ENCODE measurements at places on chromosomes 1 and 21.

DNA sequence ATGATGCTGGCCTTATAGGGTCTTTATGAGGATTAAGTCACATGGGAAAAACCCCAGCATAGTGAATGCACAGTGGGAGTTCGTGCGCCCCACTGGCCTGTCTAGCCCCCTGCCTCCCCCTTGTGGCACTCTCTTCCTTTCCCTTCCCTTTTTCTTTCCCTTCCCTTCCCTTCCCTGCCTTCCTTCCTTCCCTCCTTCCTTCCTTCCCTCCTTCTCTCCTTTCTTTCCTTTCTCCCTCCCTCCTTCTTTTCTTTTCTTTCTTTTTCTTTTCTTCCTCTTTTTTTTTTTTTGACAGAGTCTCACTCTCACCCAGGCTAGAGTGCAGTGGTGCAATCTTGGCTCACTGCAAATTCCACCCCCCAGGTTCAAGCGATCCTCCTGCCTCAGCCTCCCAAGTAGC is 38.6 kb downstream of the HTR6 start:
- no peak for DNase-seq

- DNase-seq, result no peak
These were observed 177.2 kb downstream of the SMYD3 start for GRCh38 chr1:246329900-246330299.

DNA sequence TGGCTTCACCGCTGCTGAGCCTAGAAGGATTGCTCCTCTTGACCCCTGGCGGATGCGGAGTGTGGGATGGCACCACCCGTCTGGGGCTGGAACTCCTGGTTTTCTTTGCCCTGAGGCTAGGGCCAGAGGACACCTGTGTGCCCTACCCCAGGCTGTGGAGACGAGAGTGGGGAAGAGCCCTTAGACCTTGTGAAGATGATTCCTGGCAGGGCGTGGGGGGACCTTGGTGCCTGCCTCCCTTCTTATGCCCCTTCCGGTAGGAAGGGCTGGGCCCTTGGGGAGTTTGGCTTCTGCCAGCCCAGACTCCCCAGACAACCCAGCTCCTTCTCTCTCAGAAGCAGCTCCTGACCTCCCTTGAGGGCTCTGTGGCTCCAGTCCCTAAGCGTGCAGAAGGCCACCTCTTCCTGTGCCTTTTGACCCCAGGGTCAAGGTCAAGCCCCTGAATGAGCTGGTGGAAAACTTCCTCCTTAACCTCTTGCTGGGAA is 891 bp downstream of the RPS6KA1 start:
- DNase-seq, result no peak

GRCh38 chr21:41562101-41563000 is 54.4 kb upstream of the TMPRSS2 start:
- no peak for DNase-seq

DNA sequence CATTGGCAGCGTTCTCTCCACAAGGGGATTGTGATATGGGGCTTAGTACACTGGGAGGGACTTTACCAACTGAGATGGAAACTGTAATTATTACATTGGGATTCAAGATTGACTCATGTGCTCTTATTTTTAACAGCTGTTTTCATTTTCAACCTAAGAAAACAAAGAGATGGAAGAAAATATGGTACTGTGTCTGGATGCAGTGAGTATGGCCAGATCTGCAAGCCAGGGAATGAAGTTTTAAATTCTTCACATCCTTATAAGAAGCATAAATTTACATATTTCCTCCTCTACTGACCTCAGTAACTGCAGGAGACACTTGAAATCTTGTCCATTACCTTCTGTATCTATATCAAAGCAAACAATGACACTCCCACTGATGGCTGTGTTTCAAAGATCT is 81.5 kb upstream of the EDEM3 start:
- DNase-seq, result no peak

DNA sequence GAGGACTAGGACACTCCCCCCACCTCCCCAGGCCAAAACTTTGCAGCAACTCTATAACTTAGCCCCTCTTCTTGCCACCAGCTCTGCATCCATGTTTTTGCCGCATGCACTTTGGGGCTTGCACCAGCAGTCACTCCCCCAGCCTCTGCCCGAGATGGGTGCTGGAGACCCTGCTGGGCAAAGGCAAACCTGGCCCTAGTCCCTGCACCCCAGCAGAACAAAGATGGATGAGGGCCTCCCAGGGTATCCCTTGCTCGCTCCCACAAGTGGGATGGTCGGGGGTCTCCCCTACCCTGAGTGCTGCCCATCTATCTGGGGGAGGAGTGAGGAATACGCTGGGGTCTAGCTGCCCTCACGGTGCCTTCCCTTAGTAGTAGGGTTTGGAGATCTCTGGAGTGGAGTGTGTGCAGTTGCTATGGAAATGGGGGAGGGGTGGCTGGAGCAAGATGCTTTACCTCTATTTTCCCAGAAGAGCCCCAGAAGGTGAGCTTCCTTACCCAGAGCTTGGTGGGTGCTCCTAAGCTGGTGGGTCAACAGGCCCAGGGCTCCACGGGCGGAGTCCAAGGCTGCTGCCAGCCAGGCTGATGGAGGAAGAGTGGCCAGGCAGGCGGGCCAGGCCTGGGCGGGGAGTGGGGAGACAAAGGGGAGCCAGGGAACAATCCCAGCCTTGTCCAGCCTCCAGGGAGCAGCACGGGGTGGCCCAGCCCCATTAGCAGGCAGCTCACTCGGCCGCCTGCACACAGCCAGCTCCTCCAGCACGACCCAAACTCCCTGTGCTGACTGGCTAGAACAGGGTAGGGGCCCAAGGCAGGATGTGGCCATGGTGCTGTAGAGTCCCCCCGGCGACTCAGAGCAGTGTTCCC is at the start of gene PAQR6:
TSS of gene PAQR6 (minus strand) at position 597 of the 863 bp plus-strand sequence. CDS start 1,325 bp downstream, outside the sequence.
- no peak for DNase-seq

DNA sequence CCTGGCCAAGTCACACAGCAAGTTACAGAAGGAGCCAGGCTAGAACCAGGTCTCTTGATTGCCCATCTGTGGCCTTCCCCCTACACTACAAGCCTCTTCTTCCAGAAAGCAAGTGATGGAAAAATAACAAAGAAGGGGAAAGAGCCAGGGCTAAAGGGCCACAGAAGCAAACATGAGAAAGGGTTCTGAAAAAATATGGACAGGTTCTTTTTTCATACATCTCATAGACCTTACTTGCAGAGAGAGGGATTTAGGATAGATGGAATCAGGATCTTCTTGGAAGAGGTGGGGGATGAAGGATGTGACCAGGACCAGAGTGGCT is 3.2 kb downstream of the RHBG start:
- no peak for DNase-seq

DNA sequence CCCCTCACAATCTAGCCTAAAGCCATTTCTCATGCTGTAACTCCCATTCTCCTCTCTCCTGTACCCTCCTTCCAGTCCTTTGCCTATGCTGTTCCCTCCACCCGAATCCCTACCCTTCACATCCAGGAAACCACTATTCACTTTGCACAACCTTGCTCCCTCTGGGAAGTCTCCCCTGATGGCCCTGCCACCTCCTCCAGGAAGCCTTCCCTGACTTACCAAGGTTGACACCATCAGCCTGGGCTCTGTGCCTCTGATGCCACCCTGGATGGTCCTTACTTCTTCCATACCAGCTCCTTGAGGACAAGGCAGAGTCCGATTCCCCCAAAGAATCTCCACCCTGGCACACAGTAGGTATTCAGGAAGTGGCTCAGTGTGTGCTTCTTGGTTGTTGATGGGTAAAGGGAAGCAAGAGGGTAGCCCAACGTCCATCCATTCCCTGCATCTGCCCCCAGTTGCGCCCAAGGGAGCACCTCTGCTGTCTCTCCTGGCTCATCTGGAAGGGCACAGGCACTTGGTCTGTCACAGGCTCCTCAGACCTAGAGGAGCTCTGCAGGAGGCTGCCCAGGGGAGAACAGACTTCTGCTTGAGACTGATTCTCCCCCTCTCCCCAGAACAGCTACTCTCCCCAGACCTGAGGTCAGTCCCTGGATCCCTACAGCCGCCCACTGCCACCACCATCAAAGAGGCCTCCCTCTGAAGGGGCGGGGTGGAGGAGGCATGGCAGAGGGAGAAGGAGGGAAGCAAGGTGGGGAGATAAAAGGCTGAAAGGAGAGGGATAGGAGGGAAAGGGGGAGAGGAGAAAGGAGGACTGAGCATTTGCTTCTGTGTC is 36.1 kb upstream of the ZC3H12A start:
- DNase-seq, result no peak

DNA sequence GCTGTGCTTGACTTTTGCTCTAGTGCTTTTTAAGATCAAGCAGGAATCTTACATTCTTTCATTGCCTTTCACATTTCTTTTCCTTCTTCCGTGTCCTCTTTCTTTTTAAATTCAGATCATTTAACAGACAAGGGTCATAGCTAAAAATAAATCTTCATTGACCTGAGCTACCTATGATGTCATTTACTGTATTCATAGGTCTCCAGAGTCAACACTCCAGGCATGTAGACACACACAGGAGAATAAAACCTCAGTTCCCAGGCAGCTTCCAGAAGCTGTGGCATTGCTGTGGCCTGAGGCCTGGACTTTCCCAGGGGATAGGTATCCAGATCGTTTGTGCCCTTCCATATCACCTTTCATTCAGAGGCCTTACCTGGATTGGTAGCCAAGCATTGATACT is 38.5 kb upstream of the ENAH start:
- DNase-seq, result no peak

GRCh38 chr1:204152310-204153044 is 633 bp upstream of the ETNK2 start:
- DNase-seq, result no peak

GRCh38 chr1:236398538-236398937 is 4.5 kb downstream of the EDARADD start:
- no peak for DNase-seq

DNA sequence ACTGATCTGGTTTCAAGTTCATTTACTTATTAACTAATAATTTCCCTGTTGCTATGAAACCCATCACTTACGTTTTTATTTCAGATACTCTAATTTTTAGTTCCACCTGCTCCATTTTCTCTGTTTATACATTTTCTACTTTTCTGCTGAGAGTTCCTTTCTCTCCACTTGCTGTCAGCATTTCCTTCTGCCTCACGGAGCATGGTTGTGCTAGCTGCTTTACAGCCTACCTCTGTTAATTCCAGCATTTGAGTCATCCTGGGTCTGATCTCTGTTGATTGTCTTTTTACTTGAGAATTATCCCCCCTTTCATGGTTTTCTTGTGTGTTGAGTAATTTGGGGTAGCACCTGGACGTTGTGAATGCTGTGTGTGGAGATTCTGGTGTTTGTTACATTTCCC is 373.2 kb upstream of the C1orf174 start:
- DNase-seq, result no peak

- DNase-seq, result no peak
These were observed 4.3 kb downstream of the INAVA start for GRCh38 chr1:200899015-200899386.

- no peak for DNase-seq
These were observed 52.8 kb downstream of the FMO4 start for GRCh38 chr1:171366816-171367215.

DNA sequence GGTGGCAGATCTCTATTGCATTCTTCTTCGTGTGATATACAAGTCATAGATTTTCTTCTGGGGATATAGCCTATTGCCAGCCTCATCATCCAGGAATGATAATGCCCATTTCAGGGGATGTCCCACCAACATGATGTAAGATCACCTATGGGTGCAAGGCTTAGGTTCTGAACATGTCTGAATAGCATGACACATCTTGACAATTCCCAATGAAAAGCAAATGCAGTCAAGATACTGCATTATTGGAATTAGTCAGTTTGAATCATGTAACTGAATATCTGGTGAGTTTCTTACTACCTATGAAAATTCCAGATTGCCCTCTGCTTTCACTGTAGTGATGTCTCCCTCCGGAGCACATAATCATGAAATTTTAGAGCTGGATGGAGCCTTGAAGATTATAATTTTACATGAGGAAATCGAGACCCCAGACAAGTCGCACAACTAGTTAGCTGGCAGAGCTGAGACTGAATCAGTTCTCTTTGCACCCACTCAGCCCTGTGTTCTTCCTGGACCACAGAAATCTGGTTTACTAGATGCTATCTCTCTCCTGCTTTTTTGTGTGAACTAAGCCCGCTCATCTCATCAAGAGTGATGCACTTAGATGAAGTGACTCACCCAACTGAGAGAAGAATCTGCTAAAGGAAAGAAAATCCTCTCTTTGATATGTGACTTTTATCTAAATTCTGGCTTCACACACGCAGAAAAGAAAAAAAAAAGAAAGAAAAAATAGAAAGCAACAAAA is 65.0 kb downstream of the WDR64 start:
- no peak for DNase-seq

GRCh38 chr1:205077158-205077933 is 6.9 kb downstream of the TMEM81 start:
- no peak for DNase-seq

DNA sequence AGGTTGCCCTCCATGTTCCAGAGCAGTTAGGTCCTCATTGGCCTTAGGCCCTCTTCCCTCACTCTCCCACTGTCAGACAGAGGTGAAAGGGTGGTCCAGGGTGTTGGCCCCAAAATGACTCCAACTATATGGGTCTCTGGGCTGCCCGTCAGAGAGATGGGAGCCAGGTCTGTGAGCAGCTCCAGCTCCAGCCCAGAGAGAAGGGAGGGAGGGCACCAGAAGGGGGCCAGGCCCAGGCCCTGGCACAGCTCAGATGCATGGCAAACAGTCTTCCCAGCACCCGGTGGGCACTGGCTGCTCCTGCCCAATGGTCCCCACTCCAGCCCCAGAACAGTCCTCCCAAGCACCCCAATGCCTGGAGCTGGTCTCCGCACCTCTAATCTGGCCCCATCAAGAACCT is 2.2 kb downstream of the BCAN start:
- DNase-seq, result no peak

- DNase-seq, result peak; percentile 14
These were observed 350.9 kb downstream of the ST6GALNAC3 start for GRCh38 chr1:76425201-76426145.

DNA sequence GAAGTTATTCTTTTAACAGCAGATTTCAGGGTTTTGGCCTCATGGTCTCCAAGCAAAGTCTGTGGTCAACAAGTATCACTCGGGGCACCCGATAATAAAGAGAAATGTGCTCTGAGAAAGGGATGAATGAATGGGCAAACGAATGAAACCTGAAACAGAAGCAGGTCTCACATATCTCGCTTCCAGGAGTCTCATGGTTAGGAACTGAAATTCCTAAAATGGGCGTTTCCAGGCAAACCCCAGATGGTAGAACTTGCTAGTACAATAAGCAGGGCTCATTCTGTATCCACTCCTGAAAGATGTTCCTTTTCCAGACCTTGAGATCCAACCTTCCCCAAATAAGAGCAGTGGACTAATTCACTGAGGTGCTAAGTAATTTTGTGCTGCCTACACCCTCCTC is 87.2 kb downstream of the LAMC2 start:
- DNase-seq, result peak; percentile 60

GRCh38 chr1:201513498-201514243 is 6.7 kb upstream of the CSRP1 start:
- DNase-seq, result no peak

DNA sequence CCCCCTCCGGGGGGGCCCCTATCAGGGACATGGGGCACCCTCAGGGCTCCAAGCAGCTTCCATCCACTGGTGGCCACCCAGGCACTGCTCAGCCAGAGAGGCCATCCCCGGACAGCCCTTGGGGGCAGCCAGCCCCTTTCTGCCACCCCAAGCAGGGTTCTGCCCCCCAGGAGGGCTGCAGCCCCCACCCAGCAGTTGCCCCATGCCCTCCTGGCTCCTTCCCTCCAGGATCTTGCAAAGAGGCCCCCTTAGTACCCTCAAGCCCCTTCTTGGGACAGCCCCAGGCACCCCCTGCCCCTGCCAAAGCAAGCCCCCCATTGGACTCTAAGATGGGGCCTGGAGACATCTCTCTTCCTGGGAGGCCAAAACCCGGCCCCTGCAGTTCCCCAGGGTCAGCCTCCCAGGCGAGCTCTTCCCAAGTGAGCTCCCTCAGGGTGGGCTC is 34.9 kb downstream of the TRIM11 start:
- DNase-seq, result no peak
